ENCODE measurements at places on chromosomes 4 and X.
A peak's percentile ranks its signal among the peaks of the same experiment; 100 is the strongest.

DNA sequence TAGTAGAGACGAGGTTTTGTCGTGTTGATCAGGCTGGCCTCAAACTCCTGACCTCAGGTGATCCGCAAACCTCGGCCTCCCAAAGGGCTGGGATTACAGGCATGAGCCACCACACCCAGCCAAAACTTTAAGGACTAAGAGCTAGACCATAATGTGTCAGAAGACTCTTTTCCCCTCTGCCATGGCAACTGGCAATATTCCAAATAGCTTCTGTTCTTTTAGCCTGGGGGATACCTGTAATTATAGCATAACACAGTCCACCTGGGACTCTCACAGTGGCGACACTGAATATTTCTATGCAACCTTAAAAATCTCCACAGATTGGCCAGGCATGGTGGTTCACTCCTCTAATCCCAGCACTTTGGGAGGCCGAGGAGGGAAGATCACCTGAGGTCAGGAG, 45.5 kb upstream of the RBM47 start:
- DNase-seq, result no peak

DNA sequence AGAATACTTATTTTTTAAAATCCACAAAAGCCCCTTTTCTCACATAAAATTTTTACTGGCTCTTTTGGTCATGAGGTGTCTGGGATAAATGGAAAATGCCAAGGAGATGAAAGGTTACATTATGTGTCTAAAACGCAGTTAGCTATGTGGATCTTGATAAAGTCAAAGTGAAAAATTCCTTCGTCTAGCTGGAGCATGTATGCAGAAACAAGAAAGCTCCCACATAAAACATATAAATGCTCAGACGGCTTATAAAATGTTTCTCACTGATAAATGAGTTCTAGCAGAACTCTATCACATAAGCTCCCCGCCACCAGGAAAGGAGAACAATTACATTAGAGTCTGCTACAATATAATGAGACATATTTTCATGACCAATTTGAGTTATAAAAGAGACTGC, 83.8 kb downstream of the TBC1D9 start:
- DNase-seq, result no peak

- DNase-seq, result no peak
Measured at GRCh38 chrX:131262738-131263679, 26.1 kb downstream of the IGSF1 start.

- no peak for DNase-seq
Measured at GRCh38 chr4:102787096-102787881, 26.5 kb upstream of the MANBA start.

GRCh38 chr4:89836897-89837384, at the start of gene SNCA:
Gene SNCA (minus strand): TSS chr4:89837161. CDS start chr4:89835667, 1,494 bp downstream.
- DNase-seq, result peak; percentile 73

- DNase-seq, result no peak
Measured at GRCh38 chrX:21176921-21177571, 197.2 kb upstream of the CNKSR2 start.

DNA sequence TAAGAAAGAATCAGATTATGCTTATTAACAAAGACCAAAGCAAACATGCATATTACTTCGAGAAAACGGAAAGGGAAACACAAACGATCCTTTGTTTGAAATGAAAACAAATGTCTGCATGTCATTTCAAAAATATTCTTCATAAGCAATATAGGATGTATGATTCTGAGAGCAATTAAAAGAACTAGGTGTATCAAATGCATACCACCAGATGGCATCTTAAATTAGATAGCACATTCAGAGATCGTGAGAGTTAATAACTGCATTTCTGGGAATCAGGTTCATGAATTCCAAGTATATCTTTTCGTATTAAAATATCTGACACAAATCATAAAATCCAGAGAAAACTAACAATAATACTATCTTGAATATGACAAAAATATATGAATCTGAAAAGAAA, 159.5 kb downstream of the PPP3CA start:
- DNase-seq, result no peak

- peak; percentile 47 for DNase-seq
Measured at GRCh38 chr4:78059524-78059889, 2.4 kb downstream of the FRAS1 start.

- no peak for DNase-seq
Measured at GRCh38 chr4:105306158-105306781, 159.6 kb downstream of the TET2 start.

GRCh38 chr4:80171656-80172055, 25.6 kb upstream of the PRDM8 start:
- DNase-seq, result no peak

DNA sequence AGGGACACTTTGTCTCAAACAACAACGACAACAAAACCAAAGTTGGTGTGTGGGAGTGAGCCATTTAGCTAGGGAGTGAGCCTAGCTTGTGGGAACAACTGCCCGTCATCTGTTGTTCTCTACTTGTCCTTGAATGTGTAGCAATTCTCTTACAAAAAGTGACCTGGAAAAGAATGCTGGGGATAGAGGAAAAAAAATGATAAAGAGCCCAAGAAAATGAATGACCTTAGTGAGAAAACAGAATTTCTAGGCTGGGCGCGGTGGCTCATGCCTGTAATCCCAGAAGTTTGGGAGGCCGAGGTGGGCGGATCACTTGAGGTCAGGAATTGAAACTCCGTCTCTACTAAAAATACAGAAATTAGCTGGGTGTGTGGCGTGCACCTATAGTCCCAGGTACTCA, 19.6 kb downstream of the SEPTIN6 start:
- DNase-seq, result no peak

DNA sequence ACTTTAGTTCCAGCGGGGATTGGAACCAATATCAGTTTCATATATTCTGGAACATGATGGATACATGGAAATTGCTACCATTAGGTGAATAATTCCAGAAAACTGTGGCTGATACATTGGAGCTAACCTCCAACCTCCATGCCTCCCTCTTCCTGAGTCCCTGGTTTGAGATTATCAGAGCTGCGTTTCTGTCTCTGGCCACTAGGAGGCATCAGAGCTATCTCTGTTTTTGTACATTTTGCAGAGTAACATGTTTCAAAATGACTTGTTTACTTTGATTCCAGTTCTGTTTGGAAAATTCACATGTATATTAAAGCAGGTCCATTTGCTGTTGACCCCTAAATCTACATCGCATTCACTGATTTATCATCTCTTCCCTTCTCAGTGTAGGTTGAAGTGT, 2.4 kb upstream of the RAB40AL start:
- no peak for DNase-seq

GRCh38 chr4:95446173-95446572, 102.6 kb downstream of the UNC5C start:
- no peak for DNase-seq

- no peak for DNase-seq
Measured at GRCh38 chr4:25993395-25994185, 79.6 kb downstream of the SMIM20 start.

GRCh38 chrX:100447655-100448397, 37.8 kb upstream of the PCDH19 start:
- peak; percentile 52 for DNase-seq

DNA sequence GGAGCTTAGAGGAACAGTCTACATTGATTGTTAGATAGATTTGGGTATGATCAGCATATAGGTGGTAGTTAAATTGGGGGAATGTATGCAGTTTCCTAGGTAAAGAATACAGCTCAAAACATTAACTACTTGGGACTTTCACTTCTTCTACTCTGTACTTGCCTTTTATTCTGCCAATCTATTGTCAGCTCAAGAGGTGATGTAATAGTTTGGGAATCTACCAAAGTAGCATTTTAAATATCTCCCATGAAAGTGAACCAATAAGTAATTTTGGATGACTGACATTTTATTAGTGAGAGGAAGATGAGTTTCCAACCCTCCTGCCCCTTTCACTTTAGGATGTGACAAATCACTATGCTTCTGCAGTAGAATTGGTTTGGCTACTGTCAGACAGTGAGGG, 43.4 kb downstream of the NUDT6 start:
- DNase-seq, result no peak

GRCh38 chr4:8391071-8391470, 49.5 kb downstream of the ACOX3 start:
- DNase-seq, result no peak

GRCh38 chrX:56066016-56066415, 166.1 kb upstream of the KLF8 start:
- DNase-seq, result no peak

- DNase-seq, result no peak
Measured at GRCh38 chr4:108556588-108557200, 63.7 kb upstream of the RPL34 start.

GRCh38 chrX:21255032-21255618, 119.1 kb upstream of the CNKSR2 start:
- no peak for DNase-seq

DNA sequence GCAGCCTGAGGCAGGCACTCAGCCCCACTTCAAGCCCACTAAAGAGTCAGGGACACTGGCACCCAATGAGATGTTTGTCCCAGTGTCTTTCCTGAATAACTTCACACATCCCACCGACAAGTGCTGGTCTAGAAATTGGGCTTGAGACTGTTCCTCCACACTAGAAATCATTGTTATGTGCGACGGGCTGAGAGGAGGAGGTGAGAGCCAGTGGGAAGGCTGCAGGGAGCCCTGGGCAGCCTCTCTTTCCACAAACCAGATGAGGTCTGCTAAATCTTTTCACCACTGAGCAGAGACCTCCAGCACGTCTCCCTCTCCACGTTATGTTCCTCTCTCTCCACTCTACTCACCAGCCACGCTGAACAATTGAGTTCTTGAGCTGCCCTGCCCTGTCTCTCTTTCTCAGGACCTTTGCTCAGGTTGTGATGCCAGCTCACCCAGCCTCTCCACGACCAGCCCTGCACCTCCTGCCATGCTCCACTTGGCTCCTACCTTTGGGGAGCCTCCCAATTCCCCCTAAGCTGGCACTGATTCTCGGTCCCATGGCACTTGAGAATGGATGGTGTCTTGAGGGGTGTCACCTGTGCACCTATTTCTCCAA, 8.4 kb downstream of the SCD5 start:
- DNase-seq, result no peak

GRCh38 chrX:149628768-149629167, 2.8 kb downstream of the TMEM185A start:
- no peak for DNase-seq

DNA sequence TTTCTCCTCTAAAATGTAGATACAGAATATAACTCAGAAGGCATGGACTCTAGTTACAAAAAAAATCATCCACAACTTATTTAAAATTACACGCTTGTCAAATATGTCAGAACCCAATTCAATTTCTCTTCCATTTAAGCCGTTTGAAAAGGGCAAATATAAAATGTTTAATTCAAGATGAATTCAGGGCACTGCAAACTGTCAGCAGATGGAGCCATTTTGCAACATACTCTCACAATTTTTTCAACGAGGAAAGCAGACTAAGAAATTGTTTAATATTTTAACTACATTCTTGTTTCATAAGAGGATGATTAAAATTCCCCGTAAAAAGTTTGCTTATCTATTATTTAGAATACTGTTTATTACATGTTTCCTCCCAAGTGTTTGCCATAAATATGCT, 321.3 kb upstream of the CPXCR1 start:
- DNase-seq, result no peak

GRCh38 chr4:101229116-101229515, 118.2 kb downstream of the PPP3CA start:
- no peak for DNase-seq

DNA sequence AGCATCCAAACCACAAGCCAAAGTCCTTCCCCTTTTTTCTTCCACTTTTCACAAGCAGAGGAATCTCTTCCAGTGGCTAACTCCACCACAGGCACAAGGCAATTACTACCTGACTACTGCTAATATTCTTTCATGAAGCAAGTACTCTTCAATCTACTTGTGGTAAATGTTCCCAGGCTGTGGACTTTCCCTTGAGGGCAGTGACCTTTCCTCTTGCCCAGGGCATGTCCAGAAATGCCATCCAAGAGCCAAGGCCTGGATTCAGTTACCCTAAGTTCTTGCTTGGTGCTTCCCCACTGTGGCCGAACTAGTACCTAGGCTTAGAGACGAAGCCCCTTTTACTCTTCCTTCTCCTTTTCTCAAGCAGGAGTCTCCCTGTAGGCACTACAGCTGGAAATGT, 400.7 kb downstream of the DCAF12L2 start:
- no peak for DNase-seq

GRCh38 chr4:45099471-45099870, 373.1 kb upstream of the GNPDA2 start:
- no peak for DNase-seq

DNA sequence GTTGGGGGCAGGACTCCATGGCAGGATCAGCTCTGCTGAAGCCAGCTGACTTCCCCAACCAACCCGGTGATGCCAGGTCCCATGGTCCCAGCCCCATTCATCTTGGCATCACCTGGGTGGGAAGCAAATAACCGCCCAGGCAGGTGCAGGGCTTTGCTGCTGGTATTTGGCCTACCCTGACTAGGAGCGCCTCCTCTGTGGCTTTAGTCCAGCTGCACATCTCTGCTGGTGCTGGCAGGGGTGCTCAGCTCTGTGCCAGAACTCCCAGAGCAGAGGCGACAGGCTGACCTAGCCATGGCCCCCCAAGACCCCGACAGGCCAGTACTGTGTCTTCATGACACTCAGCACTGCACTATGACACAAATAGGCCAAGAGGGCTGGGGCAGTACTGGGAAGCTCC, 64.4 kb downstream of the STARD8 start:
- DNase-seq, result no peak

- DNase-seq, result no peak
Measured at GRCh38 chrX:147602176-147602696, 309.5 kb upstream of the FMR1 start.

DNA sequence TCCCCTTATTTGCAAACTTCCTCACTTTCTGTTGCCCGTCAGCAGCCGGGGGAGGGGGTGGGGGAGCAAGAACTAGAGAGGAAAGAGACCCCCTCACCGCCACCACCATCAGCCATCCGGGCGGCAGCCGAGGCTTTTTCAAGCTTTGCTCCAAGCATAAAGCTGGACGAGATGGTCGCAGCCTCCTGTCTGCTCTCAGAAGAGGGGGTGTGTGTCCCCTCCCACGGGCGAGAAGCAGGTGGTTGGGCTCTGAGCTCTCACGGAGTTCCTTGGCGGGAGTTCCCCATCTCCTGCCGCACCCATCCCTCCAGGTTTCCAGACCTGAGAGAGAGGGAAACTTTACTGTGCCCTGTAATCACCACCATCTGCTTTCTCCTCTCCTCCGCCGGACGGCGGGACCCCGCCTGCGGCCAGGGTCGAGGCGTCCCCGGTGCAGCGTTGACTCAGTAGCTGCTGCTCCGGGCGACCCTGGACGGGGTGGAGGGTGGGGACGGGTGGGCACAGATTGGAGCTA, 4.7 kb upstream of the ARX start:
- no peak for DNase-seq

GRCh38 chrX:47664737-47665136, 5.8 kb upstream of the UXT start:
- DNase-seq, result no peak
